ENCODE measurements at places on chromosomes 5 and 9. TPM values are rescaled to one million over a fixed set of nuclear protein-coding genes. Genes with fewer than 3 reads are reported as not detected.

- DNase-seq = peak; percentile 91
Observed at GRCh38 chr5:321230-321725, at the start of gene AHRR. AHRR (plus strand) TSS chr5:321714; CDS start chr5:343903, 22,189 bp downstream.

DNA sequence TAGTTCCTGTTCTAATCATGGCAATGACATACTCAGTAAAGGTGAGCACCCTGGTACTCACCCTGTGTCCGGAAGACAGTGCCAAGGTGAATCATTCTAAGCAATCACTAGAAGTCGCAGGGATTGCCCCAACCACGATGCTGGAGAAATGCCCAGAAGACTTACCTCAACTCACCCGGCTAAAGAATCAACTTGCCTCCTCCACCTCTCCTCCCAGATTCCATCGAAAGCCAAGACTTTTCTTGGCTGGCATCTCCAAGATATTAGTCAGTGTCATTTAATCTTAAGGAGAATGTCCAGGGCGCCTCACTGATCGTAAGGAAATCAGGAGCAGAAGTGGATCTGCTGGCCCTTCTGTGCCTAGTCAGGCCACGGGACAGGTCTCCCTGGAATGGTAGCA is 204.9 kb downstream of the ERCC6L2 start:
- DNase-seq = no peak

DNA sequence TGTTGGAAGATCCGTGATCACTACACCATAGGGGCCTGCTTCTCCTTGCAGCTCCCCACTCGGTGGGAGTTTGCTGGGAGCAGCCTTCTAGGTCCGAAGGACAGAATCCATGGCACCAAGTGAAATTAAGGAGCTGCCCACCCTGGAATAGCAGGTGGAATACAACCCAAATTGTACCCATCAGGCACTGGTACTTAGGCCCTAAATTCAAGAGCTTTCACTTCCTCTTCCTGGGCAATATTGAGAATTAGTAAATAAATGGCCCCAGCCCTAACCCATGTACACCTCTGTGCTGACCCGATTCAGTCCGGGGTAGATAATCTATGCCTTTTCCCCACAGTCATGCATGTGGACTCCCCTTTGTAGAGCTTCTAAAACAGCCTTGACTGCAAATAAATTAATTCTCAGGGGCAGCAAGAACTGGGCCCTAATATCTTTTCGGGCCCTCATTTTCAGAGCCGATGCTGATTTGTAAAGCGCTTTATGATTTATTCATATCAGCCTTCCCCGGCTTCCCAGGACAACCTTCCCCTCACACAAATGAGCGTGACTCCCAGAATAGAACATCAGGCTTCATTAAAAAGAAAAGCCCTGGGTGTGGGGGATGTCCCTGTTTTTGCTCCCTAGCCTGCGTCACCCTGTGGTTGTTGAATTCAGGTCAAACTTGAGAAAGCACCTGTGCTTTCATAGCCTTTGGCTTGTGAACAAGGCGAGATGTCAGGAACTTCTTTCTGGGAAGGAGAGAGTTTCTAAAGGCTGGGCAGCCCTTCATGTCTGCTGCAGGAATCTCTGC is 126.1 kb upstream of the TBC1D2 start:
- DNase-seq = no peak

DNA sequence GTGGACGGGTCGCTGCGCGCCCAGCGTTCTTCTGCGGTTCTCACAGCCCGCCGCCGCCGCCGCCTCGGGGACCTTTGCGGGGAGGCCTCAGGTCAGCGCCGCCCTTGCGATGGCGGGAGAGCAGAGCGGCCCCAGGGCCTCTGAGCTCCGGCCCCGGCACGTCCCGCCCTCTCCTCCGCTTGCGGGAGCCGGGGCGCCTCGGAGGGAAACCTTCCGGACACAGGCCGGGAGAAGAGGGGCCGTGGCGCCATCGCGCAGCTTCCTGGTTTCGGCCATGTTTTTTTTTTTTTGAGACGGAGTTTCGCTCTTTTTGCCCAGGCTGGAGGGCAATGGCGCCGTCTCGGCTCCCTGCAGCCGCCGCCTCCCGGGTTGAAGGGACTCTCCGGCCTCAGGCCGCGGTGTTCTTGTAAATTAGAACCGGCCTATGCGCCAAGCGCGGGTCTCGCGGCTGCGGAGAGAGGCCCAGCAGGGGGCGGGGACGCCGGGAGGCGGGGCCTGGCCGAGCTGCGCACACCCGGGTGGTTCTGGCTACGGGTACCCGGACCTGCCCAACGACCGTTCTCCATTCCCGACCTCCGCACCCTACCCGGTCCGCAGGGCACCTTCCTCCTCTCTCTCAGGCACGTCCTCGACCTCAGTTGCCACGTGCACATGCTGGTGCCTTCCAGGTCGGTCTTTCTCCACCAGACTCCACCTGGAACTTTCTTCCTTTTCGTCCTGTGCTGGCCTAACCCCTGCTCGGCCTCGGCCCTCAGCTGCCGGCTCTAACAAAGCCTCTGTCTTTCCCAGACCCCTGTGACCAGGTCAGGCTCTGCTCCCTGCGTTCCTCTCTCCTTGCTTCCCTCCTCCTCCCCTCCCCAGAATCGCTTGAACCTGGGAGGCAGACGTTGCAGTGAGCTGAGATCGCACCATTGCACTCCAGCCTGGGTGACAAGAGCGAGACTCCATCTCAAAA is 28.8 kb upstream of the MGAT1 start:
- no peak for DNase-seq

- no peak for DNase-seq
Observed at GRCh38 chr5:157924931-157925729, 66.2 kb upstream of the CLINT1 start.

DNA sequence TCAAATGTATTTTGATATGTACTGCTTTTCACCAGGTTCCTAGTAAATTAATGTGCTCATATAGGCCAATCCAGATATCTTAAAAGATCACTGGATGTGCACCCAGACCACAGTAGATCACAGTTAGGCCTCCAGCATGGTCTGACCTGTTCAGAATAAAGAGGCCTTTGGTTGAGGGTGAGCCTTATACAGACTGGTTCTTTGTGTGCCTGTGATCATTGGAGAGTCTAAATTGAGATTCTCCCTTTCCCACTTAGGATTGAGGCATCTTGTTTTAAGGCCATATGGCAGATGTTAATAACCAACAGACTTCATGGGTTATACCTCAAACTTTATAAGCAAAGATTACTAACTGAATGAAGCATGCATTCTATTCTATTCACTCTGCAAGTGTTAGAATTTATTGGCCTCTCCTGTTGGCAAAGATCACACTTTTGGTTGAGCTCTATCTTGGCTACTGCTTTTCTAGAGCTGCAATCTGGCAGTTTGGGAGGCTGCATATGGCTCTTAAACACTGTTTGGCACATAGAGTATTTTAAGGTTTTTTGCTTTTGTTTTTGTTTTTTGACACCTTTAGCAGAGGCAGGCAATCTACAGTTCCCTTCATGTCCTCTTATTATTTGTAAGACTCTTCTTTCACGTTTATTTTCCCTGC is 8.5 kb downstream of the CHSY3 start:
- DNase-seq = no peak

DNA sequence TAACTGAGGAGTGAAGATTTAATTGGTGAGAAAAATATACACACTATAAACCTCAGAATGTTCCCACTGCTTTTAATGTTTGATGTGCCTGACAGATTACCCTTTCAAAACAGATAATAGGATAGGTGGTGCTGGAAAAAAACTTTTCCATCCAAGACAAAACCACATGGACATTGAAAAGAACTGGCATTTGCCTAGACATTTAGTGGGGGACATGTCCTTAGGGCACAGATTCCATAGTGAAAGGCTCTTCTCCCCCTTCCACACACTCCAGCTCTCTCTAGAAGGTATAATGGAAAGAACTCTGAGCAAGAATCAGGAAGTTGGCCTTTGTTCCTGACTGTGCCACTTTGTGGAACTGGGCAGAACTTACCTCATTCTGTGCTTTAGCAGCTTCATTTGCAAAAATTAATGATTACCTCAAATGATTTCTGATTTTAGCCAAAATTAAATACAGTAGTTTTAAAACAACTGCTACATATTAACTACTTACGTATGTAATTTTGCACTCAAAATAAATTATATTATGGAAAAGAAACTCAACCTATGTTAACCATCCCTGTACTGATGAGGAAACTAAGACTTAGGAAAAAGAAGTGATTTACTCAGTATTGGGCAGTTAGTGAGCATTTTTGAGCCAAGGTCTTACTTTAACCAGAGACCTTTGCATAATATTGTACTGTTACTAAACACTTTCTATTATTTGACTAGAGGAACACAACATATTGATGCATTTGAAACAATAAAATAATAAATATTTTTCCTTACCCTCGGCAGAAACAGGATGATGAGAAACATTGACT is 43.3 kb downstream of the TMC1 start:
- no peak for DNase-seq

- DNase-seq = no peak
Observed at GRCh38 chr5:175663186-175664184, 5.6 kb downstream of the HRH2 start.

DNA sequence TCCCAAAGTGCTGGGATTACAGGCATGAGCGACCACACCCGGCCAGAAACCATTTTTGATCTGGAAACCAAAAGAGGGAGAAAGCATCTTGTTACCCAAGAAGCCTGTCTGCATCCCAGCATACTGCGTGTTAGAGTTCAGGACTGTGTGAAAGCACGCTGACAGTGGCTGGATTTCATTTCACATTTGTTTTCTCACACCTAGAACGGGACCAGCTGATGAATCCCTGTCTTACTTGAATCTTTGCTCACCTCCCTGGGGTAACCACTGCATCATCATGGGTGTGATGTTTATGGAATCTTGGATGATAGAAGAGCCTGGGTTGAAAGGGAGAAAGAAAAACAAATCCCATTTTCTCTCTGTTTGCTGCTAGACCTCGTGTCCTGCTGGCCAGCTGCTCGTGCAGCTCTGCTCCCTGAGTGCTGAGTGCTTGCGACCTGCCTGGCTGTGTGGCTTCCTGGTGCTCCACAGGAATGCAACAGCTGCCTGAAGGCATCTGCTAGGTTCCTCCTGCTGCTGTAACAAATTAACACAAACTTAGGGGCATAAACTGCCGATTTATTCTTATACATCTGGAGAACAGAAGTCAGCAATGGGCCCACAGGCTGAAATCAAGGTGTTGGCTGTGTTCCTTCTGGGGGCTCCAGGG is 378.3 kb upstream of the DAP start:
- no peak for DNase-seq

The SCGB3A2 gene
- 63.6 TPM for total RNA-seq

- peak; percentile 79 for DNase-seq
Observed at GRCh38 chr9:128034821-128035652, 32.1 kb downstream of the NAIF1 start.

GRCh38 chr5:89289604-89290003 is 406.6 kb upstream of the MEF2C start:
- DNase-seq = no peak

- peak; percentile 85 for DNase-seq
Observed at GRCh38 chr9:92325269-92325990, at the start of the genes CENPP and NOL8. CENPP (plus strand) TSS chr9:92325953. NOL8 (minus strand) TSS chr9:92325350; CDS start chr9:92324161, 1,189 bp downstream.

The SPINK7 gene
- not detected for total RNA-seq

DNA sequence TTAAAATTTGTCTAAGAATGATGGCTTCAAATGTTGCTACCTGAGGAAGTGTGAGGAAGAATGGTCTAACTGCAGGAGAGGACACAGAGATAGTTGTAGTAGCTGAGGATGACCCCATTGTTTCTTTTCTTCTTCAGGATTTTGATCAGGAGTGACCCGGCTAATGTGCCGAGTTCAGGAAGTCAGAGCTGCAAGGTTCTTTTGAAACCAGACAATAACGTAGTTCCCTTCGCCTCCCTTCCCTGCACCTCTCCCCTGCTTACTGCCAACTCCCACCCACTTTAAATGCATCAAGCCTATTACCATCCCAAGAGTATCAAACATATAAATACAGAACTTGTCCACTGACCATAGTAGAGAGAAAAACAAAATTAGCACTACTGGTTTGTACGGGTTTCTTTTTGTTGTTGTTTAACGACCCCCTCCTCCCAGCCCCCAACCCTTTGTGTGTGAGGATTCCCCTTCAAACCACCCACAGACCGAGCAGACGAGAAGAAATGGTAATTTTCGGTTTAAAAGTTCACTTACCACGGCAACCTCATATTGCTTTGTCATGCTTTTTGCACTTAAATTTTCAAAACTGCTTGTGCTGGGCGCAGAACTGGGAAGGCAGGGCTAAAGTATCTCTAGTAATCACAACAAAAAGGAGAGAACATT is 23.5 kb upstream of the ELAVL2 start:
- DNase-seq = no peak
